Foreskin keratinocyte (primary cell): ENCODE measurements at places on chromosomes 12 and 14.

DNA sequence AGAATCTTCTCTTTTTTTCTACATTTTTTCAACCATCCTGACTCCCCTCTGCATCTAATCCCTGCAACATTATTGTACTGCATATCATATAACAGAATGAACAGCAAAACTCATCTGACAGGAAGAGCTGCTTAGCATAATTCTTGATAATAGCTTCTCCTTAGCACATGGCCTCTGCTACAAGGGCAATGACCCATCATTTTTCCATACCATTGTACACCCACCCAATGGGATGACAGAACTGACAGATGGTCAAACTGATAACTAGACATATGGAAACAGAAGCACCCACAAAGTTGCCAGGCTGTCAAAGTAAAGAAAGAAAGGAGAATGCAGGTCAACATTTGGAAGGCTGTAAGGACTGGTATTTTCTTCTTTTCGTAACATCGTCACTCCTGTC is 390.4 kb upstream of the USP15 start:
- no peak for DNase-seq

GRCh38 chr12:93441081-93441616 is 598 bp downstream of the UBE2N start:
- no peak for DNase-seq

DNA sequence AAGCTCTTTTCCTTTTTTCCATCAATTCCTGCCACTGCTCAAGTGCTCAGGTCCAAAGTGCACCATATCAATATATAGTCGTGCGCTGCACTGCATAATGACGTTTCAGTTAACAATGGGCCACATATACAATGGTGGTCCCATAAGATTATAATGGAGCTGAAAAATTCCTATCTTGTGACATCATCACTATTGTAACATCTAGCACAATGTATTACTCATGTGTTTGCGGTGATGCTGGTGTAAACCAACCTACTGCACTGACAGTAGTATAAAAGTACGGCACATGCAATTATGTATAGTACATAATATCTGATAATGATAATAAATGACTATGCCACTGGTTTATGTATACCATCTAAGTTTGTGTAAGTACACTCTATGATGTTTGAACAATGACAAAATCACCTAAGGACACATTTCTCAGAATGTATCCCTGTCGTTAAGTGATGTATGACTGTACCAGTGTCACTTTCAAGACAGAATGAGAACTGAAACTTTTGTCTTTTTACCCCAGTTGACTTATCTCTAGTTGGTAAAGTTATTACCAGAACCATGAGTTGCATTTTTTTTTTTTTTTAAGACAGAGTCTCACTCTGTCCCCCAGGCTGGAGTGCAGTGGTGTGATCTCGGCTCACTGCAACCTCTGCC is 53.7 kb upstream of the INSM2 start:
- no peak for DNase-seq

DNA sequence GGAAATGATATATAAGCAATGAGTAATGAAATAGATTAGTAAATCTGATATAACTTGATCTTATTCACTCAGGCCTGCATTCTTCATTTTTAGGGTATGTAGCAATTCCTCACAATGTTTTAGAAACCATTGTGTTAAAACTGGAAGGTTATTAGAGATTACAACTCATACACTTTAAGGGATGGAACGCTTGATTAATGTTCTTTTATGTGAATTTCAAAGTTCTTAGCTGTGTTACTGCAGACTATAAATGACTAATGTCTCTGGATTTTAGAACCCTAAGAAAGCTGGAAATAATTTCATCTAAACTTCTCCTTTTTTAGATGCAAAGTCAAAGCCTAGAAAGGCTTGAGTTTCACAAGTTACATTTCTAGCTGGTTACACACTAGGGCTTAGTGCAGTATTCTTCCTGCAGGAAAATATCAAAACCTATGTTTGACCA is 148.2 kb upstream of the CLEC14A start:
- DNase-seq = peak; percentile 4

GRCh38 chr12:29707846-29708245 is 75.9 kb downstream of the TMTC1 start:
- DNase-seq = no peak

- DNase-seq = peak; percentile 84
Observed at GRCh38 chr14:64673748-64674147, 30.5 kb upstream of the PLEKHG3 start.

- DNase-seq = no peak
Observed at GRCh38 chr14:60753264-60754119, 18.9 kb downstream of the MNAT1 start.

DNA sequence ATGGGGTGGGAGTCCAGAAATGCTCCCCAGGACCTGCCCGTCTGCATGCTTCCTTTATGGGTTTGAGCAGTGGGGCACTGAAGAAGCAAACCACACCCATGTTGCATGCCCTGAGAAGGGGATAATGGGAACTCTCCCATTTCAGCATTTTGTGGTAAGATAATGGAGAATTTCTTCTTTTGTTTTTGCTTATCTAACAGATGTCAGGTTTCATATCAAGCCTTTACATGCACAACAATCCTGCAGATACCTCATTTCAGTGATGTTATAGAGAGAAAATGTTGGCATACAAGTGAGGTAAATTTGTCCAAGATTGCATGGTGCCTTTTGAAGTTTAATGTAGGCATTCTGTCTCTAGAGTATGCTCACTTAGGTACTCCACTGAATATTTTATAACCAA is 177.0 kb downstream of the ALX1 start:
- peak; percentile 37 for DNase-seq

GRCh38 chr14:88384718-88385117 is 739 bp upstream of the SPATA7 start:
- DNase-seq = no peak

DNA sequence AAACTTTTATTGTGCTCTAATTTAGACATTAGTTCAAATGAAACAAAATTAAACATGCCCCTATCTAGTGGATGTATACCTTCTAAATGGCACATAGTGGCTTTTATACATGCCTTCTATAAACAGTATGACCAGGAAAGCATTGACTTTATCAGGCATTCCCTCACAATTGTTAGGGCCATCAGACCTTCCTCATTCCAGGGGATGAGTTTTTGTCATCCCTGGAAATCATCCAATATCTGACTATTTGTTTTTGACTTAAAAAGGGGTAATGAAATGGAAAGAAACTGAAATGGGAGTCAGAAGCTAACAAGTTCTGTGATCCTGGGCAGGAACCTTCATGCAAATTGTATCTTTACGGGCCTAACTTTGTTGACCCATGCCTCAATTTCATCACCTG is 58.0 kb downstream of the BICDL1 start:
- no peak for DNase-seq

- DNase-seq = no peak
Observed at GRCh38 chr14:52960627-52961026, 9.8 kb upstream of the FERMT2 start.

DNA sequence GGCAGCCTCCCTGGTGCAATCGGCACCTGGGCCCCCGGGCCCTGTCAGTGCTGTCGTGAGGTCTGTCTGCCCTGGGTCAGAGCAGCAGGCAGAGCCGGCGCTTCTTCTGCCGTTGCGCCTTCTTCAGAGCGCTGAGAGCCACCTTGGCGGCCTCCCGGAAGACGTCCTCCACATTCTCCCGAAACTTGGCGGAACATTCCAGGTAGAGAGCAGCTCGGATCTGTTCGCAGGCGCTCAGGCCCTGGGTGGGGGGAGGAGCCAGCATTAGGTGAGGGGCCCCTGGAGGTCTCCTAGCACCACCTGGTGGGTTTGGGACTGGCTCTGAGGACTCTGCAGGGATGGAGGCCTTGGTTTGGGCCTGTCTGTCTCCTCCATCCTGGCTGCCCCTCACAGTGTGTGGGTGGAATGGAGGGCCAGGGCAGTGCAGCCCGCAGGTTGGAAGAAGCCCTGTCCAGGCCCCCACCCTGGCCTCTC is 14.0 kb downstream of the RHOF start:
- DNase-seq = no peak

GRCh38 chr12:19819231-19819630 is 379.9 kb downstream of the AEBP2 start:
- no peak for DNase-seq

DNA sequence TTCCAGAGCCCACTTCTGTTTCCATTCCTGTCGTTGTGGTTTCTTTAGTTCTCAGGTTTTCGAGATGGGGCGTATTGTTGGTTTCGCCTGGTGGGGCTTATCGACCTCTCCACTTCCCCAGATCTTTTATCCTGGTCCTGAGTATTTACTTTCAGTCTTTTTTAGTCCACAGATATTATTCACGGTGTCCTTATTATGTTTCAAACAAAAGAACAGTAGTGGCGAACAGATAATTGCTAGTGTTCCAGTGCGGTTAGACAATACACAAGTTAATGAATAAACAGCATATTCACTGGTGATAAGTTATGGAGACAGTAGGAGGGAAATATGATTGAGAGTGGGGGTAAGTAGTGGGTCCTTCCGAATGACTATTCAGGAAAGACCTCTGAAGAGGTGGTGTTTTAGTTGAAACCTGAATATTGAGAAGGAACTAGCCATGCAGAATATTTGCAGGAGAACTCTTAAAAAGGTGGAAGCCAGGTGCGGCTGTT is 668 bp downstream of the TMEM260 start:
- no peak for DNase-seq

GRCh38 chr14:52553002-52553670 is 500 bp downstream of the GPR137C start:
- peak; percentile 14 for DNase-seq

- DNase-seq = no peak
Observed at GRCh38 chr14:106003351-106003750, 477.0 kb downstream of the TMEM121 start.

DNA sequence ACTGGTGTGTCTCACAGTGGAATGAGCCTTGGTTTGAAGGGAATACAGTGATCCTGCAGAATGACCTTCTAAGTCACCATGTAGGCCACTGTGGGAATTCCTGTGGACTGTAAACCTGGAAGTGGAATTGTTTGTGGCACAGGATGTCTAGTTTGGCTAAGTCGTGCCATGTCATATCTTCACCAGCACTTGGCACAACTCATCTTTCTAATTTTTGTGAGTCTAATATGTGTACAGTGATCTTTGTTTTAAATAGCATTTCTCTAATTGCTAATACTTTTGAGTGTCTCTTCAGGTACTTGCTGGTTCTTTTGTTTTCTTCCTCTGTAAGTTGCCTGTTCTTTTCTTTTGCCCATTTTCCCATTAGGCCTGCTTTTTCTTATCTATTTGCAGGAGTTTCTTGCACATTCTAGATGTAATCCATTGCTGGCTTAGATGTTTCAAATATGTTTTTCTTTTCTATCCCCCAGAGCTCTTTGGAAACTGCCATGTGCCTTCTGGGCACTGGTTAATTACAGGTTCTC is 112.7 kb downstream of the VRK1 start:
- no peak for DNase-seq

DNA sequence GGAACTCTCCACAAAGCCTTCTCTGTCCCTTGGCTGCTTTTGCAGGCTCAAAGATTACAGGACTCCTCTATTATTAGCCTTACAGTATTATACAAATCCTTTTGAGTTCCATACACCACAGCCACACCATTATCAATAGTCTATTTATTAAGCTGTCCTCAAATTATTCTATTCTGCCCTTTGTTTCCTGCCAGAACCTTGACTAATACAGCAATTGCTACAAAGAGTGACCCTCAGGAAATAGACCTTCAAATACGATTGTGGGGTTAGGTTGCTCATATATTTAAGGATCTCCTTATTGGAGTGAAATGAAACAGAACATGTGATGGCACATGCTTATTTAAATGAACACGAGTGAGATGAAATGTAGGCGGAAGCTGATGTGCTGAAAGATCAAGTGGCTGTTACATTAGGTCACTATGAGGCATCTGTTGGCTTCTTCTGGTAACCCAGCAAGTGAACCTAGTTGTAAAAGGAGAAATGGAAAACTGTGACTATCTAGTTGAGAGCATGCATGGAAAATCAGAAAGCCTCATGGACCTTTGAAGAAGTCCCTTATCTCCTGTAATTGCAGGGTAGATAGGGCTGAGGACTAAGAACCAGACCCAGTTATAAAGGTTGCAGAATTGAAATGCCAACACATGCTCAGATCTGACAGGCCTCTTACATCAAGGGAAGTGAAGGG is 75.5 kb downstream of the AVPR1A start:
- DNase-seq = no peak

DNA sequence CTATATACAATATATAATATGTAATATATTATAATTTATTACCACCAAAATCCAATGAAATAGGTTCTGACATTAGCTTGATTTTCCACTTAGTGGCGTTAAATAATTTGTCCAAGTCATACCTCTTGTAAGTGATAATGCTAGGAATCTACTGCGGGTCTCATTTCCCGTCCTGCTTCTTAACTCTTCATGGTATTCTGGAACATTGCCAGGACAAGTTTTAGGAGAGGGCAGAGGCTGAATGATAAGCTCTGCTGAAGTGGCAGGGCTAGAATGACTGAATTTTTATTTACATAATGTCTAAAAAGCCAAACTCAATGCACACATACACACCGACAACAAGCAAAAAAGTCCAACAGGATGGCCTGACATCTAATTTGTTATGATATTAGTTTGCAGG is 70.4 kb upstream of the PTPRQ start:
- DNase-seq = no peak

DNA sequence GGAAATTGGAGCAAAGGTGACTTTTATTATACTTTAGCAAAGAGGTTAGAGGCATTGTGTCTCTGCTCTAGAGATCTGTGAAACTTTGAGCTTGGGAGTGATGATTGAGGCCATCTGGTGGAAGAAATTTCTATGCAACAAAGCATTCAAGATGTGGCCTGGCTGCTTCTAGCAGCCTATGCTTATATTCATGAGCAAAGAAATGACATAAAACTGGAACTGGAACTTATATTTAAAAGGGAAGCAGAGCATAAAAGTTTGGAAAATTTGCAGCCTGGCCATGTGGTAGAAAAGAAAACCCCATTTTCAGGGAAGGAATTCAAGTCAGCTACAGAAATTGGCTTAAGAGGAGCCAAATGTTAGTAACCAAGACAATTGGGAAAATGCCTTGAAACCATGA is 70.4 kb downstream of the SDR9C7 start:
- DNase-seq = no peak

DNA sequence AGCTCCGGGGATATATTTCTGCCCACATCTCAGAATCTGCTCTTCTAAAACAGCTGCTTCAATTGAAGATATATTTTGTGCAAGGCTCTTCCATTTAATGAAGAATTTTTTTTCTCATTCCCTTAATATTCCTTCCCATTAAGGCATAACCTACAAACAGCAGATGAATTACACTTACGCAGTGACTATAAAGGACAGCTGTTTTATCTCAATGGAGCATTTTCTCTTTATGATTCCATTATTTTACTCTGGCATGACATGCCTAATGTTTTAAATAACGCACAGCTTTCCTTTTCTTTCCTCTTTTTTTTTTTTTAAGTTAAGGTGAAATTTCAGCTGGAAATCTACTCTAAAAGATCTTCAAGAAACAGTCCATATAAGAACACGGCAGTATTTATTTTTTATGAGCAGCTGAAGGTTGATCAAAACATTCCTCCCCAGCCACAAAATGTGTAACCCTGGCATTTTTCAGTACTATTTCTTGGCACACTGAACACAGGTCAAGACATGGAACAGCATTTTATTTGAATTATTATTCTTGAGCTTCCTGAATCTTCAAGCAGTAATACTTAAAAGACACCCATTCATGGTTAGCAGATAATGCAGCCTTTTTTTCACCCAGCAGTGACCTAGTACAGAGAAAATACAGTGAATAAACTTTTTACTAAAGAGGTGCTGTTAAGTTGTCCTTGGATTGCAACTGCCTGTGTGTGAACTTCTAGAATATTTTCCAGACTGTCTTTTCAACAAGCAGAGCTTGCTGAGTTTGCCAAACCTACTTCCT is 118.1 kb upstream of the FOXN3 start:
- no peak for DNase-seq

- no peak for DNase-seq
Observed at GRCh38 chr12:26009593-26009992, 51.1 kb downstream of the RASSF8 start.

- no peak for DNase-seq
Observed at GRCh38 chr12:128976120-128976738, 123.0 kb downstream of the GLT1D1 start.
